ENCODE measurements at places on chromosomes 16 and 17.

DNA sequence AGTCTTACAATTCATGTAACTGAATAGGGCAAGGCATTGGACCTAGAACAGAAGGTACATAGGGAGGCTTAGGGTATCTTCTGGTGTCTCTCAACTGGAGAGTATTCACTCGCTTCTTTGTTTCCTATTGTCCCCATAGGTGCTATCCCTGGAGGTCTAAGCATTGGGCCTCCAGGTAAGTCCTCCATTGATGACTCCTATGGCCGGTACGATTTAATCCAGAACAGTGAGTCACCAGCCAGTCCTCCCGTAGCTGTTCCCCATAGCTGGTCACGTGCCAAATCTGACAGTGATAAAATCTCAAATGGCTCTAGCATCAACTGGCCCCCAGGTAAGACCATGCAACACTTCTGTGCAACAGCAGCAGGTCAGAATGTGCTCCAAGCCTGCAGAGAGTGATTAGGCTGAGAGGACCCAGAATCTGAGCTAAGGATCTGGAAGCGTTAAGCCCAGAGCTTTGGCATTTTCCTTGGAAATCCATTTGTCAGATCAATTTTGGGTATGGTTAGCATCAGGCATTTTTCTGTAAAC, 35.7 kb downstream of the TMC6 start:
- no peak for DNase-seq

- no peak for DNase-seq
These were observed 78.1 kb upstream of the CRHR1 start for GRCh38 chr17:45706033-45706432.

GRCh38 chr16:86511317-86512161, 1.2 kb downstream of the FOXF1 start:
- DNase-seq = no peak

DNA sequence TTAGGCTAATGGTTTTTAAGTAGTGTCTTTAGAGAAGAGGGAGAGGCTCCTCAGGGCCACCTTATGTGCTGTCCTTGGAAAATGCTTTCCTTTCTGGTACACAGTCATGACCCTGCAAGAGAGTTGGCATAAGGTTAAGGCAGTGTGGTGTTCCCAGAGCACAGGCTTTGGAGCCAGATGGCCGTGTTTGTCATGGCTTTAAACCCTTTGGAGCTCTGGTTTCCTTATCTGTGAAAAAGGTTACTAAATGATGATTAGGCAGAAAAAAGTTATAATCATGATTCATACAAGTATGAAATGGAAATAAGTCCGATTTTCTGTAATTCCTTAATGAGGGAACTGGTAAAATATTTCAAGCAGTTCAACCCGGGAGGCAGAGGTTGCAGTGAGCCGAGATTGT, 13.2 kb downstream of the UTP4 start:
- peak; percentile 72 for DNase-seq

GRCh38 chr17:72594248-72594647, 473.4 kb downstream of the SOX9 start:
- DNase-seq = no peak

DNA sequence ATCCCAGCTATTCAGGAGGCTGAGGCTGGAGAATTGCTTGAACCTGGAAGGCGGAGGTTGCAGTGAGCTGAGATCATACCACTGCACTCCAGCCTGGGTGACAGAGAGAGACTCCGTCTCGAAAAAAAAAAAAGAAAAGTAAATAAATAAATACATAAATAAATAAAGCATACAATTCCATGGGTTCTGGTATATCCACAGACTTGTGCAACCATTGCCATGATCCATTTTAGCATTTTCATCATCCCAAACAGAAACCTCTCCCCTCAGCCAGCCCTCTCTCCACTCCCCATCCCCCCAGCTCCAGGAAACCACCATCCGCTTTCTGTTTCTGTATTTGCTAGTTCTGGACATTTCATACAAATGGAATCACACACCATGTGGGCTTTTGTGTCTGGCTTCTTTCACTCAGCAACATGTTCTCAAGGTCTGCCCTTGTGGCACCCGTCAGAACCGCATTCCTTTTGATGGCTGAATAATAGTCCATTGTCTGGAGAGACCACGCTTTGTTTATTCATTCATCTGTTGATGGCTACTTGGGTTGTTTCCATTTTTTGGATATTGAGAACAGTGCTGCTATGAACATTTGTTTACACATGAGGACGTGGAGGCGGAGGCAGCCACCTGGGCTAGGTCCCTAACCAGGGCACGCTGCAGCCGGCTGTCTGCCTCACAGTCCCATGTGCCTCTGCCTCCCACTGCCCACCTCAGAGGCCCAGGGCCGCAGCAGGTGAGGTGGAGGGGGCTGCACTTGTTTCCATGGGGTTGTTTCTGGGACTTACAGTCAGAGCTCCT, 76.2 kb downstream of the NT5M start:
- DNase-seq = no peak

DNA sequence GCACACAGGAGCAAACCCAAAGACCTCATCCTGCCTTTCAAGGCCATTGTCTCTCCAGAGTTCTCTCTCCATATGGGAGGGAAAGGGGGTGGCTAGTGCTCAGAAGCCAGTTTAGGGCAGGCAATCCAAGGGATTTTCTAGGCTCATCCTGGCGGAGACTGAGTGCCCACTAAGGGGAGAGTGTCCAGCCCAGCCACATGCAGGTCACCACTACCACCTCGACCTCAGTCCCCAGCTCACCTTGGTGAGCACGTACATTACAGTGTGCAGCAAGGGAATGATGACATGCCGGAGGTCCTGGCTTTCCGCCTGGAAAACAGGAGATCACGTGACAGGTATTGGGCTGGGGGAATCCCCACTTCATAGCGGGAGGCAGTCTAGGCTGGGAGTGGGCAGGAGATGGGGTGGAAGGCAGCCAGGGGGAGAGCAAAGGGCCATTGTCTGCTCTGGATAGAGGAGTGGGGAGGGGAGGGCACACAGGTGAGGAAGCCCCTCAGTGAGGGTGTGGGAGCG, 29.9 kb downstream of the PIK3R6 start:
- peak; percentile 65 for DNase-seq

DNA sequence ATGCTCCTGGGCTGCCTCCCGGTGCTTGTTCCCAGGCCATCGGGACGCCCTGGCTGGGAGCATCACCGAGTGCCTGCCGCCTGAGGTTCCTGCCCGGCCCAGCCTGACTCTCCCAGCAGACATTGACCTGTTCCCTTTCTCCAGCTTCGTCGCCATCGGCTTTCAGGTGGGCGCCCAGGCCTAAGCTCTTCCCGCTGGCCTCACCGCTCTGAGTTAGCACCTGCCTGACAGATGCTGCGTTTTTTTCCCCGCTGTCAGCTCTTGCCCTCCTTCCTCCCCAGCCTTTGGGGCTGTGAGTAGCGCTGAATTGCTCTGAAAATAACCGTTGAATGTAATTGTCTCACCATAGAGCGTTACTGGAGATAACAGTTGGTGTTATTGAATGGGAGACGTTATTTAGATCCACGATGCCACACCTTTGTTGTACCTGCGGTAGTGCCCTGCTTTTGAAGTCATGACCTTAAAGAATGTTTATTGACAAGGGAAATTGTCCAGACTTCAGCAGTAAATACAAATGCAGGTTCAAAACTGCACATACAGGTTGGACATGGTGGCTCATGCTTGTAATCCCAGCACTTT, 21.3 kb upstream of the SMIM5 start:
- no peak for DNase-seq

Measured in pancreas (tissue), 10 donors.